NCI-H2081 treated with DMSO at 0.1 percent for 48 hours (cell line): ENCODE measurements at places on chromosomes 3 and 15.

GRCh38 chr3:59440285-59441028 lies 390.6 kb upstream of the CFAP20DC start:
- no peak for DNase-seq

GRCh38 chr3:10170915-10171478 lies 6.3 kb downstream of the IRAK2 start:
- no peak for DNase-seq

DNA sequence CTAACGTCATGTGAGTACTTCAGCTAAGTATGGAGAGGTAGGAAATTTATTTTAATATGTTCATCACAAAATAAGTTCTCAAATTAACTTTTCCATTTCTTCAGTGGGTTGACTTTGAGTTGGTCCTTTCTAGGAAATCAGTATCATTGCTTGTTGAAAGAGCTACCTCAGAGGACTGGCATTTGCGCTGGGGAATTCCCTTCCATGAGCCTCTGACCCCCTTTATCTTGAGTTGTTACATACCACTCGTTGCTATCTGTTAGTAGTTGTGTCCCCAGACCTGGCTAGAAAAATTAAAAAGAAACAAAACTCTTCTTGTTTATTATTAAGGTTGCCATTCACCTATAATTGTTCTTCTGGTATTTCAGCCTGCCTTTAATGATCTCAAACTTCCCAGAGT lies 96.8 kb upstream of the ROBO2 start:
- no peak for DNase-seq

DNA sequence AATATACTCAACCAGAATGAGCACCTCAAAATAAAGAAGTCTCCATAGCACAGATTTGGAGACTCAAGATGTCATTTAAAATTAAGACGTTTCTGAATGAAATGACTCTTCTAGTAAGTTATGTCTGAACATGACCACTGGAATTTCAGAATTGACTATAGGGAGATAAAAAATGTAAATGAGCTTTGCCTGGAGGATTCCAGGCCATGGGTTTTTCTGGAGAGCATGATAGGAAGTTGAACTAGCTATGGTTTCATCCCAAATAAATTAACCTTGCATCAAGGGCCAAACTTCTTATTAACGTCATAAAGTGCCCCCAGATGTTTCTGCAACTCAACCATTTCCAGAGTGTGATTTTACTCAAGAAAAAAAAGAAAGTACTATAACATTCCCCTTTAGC lies 222.6 kb upstream of the NR2F2 start:
- DNase-seq = no peak

DNA sequence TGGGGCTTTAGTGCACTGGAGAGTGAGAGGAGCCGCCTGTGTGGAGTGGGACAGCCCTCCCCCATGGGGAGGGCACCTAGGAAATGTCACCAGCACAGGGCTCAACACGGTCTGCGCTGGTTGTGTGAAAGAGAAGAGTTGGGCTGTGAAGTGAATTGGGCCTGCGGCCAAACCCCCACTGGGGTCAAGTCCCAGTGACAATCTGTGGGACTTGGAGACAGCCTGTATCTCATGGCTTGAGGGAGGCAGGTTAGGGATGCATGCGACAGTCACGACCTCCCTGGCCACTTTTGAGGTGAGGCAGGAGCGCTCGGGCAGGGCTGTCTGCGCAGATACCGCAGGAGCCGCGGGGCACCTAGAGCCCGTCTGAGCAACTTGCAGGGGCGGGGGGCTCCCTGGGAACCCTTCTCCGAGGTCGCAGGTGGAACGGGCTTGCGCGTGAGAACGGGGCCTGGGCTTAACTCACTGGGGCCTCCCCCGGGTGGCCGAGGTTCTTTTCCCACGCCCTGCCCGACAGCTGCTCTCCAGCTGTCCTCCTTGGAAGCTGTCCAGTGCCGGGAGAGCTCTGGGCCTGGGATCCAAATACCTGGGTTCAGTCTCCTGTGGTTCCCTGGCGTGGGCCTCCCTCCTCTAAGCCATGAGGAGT lies 77.4 kb downstream of the SNRK start:
- DNase-seq = no peak

DNA sequence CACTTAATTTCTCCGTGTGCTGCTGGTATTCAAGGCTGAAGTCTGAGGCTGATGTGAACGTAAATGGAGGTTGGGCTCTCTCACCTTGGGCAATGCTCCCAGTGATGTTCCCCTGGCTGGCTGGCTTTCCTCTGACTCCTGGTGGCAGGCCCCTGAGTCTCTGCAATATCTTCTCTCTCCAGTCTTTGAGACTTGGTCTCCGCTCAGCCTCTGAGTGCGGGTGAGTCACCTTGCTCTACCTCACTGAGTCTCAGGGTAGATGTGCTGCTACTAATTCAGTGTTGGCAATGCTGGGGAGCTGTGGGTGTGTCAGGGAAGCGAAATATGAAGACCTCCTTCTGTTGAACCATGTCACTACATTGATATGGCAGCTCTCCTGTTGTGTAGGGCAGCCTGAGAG lies 31.3 kb upstream of the TRIM59 start:
- DNase-seq = no peak

DNA sequence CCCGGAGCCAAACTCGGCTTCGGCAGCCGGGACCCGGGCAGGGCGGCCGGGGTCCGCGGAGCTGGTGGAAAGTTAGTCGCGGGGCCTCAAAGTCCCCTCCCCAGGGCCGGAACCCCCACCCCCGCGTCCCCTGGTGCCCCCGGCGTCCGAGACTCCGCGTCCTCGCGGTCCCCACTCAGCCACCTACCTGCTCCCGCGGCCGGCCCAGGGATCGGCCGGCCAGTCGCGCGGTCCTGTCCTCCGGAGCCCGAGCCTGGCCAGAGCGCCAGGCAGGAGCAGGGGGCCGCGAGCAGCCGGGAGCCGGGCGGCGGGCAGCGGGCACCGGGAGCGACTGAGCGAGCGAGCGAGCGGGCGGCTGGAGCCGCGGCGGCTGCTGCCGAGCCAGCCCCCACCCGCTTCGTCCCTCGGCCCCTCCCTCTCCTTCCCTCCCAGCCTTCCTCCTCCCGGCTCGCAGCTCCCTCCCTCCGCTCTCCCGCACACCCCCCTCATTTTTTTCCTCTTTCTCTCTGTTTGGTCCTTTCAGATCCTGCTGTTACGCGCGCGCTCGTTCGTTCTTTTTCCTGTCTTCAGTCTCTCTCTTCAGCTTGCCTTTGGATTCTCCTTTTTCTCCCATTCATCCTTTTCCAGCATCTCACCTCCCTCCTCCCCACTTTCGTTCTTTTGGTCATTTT lies at the start of gene MEGF11:
TSS of gene MEGF11 (minus strand) at position 333 of the 671 bp plus-strand sequence. CDS start 125,347 bp downstream, outside the sequence.
- no peak for DNase-seq
